Epithelial cell of prostate (primary cell): ENCODE measurements at places on chromosomes 5 and 9.

DNA sequence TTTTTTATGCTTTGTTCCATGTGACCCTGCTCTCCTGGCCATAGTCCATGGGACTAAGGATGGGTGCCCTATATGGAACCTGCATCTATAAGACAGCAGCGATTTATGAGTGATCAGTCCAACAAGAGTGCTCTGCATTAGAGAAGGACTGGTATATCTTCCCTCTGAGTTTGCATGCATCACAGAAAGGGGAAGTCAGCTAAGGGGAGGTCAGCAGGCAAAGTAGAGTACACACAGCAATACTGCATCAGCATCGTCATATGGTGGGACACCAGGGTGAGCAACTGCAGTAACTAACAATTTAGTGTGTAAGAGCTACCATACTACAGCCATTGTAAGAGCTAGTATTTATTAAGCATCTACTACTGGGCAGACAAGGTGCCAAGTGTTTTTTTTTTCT is 311.3 kb downstream of the NDUFS4 start:
- no peak for DNase-seq

GRCh38 chr9:93825348-93826115 is 129.6 kb downstream of the BARX1 start:
- no peak for DNase-seq

GRCh38 chr9:104682642-104683041 is 11.7 kb upstream of the OR13D1 start:
- no peak for DNase-seq

DNA sequence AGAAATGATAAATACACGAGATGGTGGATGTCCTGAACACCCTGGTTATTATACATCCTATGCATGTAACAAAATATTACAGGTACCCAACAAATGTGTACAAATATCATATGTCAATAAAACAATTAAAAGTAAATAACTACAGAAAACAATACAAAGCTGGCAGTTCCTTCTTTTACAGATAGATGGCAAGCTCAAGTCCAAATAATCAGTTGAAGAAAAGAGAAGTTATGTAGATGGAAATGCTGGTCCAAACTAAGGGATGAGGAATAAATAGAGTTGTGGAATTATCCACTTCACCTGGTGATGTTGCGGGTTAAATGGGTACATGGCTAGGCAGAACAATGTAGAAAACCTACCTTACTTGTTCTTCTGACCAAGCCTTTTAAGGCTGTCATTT is 79.4 kb downstream of the PALM2AKAP2 start:
- DNase-seq: no peak

- no peak for DNase-seq
Observed at GRCh38 chr9:79766091-79766490, 194.3 kb downstream of the TLE4 start.

- no peak for DNase-seq
Observed at GRCh38 chr9:34552606-34552981, 29.8 kb upstream of the ENHO start.

DNA sequence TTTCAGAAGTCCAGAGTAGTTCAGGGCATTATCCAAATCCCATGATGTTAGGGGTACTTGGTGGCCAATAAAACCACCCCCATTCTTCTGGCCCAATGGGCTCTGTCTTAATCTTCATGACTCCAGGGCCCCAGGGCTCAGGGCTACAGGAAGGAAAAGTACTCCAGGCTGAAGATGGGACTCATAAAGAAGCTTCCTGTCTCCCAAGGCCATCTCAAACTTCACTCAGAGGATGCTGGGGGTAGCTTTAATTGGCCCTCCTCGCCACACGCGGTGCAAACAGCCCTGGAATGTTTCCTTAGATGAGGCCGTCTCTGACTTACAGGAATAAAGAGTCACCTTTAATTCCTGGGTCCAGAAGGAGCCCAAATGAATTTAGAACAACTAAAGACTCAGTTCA is 52.3 kb downstream of the BOD1 start:
- DNase-seq: no peak

DNA sequence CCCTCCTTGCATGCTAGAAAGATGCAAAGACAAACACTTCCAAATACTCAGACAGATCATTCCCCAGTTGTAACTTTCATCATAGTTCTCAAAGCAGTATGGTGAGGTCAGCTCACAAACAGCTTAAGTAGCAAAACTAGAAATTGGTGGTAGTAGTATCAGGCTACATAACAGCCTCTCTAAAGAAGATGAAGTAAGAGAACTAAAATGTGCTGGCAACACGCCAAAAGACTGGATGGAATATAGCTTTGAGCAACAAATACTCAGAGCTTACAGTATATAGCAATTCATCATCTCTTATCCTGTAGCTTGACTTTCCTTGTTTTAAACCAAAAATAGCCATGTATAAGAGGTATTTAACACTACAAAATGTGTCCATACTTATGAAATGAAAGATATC is 7.5 kb downstream of the PFDN1 start:
- DNase-seq: peak; percentile 74

- no peak for DNase-seq
Observed at GRCh38 chr5:109630093-109630492, 59.6 kb upstream of the MAN2A1 start.

- DNase-seq: no peak
Observed at GRCh38 chr9:97790542-97790941, 62.5 kb upstream of the FOXE1 start.

- no peak for DNase-seq
Observed at GRCh38 chr9:13020146-13021040, 245.6 kb downstream of the LURAP1L start.

GRCh38 chr9:22469928-22470544 is 23.4 kb downstream of the DMRTA1 start:
- DNase-seq: no peak

GRCh38 chr5:9156282-9156681 is 389.6 kb downstream of the SEMA5A start:
- DNase-seq: no peak

GRCh38 chr5:146081556-146081955 is 23.8 kb downstream of the PLAC8L1 start:
- DNase-seq: no peak

DNA sequence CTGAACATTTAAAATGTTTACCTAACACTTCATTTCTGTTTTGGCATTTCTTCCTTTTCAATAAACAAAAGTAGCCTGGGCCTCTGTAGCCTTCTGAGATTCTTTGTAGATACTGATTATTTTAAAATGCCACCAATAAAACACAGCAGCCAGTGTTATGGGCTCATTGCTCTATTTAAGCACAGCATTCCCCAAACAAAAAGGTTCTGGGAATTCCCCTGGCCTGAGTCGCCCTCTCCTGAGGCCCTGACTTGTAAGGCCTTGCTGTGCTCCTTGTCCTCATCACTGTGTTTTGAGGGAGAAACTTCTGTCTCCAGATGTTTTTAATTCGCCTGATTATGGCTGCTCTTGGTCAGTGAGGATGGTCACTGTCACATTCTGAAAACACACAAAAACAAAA is 33.0 kb upstream of the CTXN3 start:
- no peak for DNase-seq

- no peak for DNase-seq
Observed at GRCh38 chr5:110104060-110104725, 414.5 kb downstream of the MAN2A1 start.

DNA sequence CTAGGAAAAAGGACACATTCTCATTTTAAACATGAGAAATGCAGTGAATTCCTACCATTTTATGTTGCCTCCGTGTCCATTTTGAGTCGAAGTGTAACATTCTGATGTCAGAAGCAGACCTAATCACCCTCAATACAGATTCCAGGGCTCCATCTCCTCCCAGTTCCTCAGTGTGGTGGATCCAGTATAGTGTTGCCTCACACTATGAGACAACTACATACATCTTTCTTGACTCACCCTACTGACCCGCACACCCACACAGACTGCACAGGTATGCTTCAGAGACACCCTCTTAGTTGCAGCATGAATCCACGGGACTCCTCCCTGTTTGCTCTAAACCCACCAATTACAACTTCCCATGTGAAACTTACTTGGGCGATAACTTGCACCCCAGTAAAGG is 564.9 kb downstream of the SEMA5A start:
- peak; percentile 82 for DNase-seq

- DNase-seq: no peak
Observed at GRCh38 chr5:7246287-7246686, 149.7 kb upstream of the ADCY2 start.

GRCh38 chr5:134138416-134139376 is 24.2 kb downstream of the TCF7 start:
- DNase-seq: no peak

GRCh38 chr5:7910738-7911428 is 41.9 kb downstream of the MTRR start:
- no peak for DNase-seq

- no peak for DNase-seq
Observed at GRCh38 chr9:98227883-98228282, 27.6 kb downstream of the TBC1D2 start.

GRCh38 chr9:7579351-7579750 is 220.2 kb downstream of the DMAC1 start:
- DNase-seq: no peak

- DNase-seq: no peak
Observed at GRCh38 chr5:128905568-128906110, 59.6 kb upstream of the SLC27A6 start.

GRCh38 chr5:172117977-172118701 is 69.9 kb downstream of the STK10 start:
- no peak for DNase-seq
